Right ventricle myocardium superior (tissue), 1 donor: ENCODE measurements at places on chromosomes 5 and 9.

DNA sequence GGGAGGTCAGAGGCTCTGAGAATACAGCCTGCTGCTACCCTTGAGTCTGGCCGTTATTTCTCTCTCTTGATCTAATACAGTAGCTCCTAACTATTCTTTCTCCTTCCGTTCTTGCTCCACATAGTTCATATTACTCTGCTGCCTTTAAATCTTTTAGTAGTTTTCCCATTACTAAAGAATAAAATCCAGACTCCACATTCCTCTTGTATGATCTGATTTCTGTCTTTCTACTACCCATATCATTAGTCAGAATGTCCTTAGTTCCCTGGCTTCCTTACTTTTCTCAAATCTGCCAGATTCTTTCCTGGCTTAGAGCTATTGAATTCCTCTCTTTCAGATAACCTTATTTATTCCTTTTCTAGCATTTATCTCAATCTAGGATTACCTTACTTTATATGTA lies 40.0 kb downstream of the MARCHF6 start:
- DNase-seq, result no peak

DNA sequence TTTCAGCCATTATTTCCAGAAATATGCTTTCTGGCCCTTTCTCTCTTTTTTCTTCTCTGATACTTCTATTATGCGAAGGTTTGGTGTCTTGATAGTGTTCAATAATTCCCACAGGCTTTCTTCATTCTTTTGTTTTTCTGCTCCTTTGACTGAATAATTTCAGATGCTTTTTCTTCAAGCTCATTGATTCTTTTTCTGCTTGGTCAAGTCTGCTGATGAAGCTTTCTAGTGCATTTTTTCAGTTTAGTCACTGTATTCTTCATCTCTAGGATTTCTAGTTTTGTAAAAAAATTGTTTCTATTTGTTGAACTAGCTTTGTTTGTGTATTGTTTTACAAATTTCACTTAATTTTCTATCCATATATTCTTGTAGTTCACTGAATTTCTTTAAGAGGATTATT lies 304.0 kb upstream of the TARS1 start:
- DNase-seq, result no peak

DNA sequence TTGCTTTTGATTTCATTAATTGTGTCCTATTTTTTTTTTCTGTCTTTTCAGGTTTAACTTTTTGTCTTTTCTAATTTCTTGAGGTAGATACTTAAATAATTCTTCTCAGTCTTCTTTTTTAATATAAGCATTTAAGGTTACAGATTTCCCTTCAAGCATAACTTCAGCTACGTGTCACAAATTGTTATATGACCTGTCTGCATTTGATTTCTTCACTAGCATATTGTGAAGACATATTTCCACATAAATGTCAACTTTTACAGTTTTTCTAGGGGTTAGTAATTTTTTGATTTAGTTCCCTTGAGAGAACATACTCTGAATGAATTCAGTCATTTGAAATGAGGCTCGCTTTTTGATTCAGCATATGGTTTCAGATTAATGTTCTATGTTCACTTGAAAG lies 35.6 kb downstream of the RASA1 start:
- DNase-seq, result no peak

DNA sequence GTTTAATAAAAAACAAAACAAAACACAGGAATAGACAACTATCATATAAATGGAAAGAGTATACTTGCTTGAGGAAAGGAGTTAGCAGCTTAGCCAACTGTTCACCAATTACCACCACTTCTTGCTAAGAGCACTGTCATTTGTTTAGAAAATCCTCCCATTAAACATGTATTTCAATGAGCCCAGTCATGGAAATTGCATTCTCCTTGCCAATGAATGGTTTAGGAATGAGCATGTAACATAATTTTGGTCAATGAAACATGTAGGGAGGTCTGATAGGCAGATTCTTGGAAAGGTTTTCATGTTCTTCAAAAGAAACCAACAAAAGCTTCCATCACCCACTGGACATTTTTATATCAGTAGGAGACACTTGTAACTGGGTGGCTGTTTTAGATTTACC lies 502.8 kb upstream of the PAPPA start:
- no peak for DNase-seq

DNA sequence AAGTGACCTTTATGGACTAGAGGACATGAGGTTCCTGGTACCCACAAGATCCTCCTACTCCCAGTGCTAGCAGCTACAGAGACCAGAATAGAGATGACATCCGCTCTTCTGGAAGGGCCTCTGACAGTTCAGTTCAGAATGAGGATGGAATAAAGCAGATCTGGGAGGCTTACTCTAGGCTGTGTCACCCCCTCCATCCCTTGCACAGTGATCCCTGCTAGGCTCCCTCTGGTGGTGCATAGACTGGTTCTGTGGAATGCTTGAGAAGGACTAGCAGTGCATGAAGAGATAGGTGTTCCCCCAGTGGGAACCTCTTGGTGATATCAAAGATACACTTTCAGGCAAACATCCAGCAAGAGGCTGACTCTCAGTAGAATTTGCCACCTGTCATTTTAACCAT lies 83.0 kb downstream of the NPR3 start:
- no peak for DNase-seq

- DNase-seq, result no peak
Measured at GRCh38 chr5:154390746-154391359, 54.9 kb upstream of the SAP30L start.

- DNase-seq, result no peak
Measured at GRCh38 chr9:27939186-27939585, 365.9 kb upstream of the C9orf72 start.

DNA sequence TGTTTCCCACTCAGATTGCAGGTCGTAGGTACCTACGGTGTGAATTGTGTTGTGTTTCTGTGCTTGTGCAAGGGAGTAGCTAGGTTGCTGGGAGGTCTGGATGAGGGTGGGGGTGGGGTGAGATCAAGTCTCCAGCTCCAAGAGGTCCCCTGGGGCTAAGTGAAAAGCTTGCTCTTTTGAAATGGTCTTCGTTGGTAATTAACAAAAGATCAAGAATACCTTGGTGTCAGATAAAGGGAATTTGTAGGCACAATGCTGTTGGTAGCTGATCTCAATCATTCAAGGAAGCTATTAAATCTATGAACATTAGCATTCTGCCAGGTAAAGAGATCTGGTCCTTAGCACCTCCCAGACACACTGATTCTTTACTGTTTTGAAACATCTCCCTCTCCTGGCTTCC lies 928 bp upstream of the PCDHGC4 start:
- no peak for DNase-seq

DNA sequence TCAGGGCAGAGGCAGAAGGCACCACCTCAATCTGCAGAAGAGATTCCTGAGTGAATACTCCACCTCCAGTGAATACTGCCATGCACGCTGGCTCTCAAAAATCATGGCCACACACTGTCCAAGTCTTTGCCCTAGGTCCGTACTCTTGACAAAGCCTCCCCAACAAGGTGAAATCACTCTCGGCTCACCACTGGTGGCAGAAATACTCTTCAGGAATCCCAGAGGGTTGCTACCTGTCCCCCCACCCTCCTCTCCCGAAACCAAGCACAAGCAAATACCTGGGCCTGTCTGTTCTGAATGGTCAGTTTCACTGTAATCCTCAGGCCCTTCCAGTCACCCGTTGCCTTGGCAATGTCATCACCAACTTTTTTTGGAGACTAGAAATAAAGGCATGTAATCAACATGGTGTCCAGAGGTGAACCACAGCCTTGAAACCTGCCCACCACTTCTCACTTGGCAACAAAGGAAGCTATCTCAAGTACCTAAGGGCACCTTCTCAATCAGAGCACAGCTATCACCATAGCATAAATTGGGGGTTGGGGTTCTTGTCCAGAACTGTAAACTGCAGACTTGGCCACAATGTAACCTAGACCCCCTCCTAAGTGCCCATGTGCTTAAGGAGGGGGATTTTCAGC lies 1.8 kb downstream of the RPL12 start:
- DNase-seq, result no peak
